ENCODE measurements at places on chromosomes 6 and 20. TPM values are rescaled to one million over a fixed set of nuclear protein-coding genes. Genes with fewer than 3 reads are reported as not detected.

DNA sequence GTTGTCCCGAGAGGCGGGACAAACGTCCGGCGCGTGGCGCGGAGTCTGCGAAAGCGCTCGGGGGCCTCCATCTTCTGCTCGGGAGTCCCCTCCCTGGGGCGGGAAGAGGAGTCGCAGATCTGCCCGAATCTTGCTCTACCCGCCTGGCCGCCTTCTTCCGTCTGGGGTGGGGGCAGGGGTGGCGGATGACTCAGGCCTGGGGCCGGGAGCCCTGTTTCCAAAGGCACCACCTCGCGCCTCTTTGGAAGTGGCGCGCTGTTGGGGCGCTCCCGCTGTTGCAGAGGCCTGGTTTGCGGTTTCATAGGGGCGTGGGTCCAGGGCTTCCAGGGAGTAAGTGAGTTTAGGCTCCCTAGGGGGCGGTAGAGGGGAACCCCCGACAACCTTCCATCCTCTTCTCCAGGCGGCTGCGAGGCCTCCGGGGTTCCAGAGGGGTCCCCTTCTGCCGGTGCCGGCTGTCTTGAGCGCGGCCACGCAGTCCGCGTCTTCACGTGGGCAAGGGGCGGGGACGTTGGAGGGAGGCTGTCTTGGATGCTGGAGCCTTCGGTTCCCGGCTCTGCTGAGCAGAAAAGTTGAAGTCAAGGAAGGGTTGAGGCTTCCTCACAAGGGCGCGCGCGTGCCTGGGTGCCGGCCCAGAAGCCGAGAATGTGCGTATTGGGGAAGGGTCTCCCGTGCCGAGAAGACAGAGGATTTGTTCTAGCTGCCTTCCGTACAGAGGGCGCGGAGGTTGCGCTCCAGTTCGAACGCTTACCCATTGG is 2.6 kb upstream of the TFAP2C start:
- no peaks in the 10 kb centered on the region for H3K36me3 ChIP-seq
- H3K4me1 ChIP-seq: no peaks in the 10 kb centered on the region
- no peak overlapping the region for H3K27ac ChIP-seq
- H3K4me3 ChIP-seq: no peak overlapping the region
- no peak for ATAC-seq

DNA sequence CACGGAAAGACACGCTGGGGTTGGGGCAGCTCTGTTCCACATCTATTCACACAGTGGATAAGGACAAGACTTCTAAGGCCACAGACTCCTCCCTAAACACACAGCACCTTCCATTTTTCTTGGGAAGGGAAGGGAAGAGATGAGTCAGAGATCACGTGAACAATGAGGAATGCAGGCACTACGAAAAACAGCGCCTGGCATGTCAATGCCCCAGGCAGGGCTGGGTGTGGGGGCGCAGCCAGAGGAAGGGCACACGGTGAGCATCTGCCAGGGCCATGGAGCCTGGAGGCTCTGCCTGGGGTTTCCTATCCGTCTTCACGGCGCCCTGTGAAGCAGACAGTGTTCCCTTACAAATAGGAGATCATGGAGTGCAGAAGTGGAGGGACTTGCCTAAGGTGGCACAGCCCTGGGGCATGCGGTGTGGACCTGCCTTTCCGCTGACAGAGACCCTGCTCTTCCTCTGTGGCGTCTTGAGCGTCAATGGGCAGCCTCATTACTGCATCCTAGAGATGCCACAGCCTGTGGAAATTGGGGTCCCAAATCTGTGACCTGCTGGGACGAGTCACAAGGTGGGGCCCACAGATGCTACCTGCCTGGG is 15.4 kb downstream of the UNC93A start:
- no peak overlapping the region for H3K27ac ChIP-seq
- no peak for ATAC-seq
- H3K36me3 ChIP-seq: no peaks in the 10 kb centered on the region
- H3K4me3 ChIP-seq: no peak overlapping the region
- H3K27me3 ChIP-seq: peaks cover 8% of the 10 kb centered on the region

DNA sequence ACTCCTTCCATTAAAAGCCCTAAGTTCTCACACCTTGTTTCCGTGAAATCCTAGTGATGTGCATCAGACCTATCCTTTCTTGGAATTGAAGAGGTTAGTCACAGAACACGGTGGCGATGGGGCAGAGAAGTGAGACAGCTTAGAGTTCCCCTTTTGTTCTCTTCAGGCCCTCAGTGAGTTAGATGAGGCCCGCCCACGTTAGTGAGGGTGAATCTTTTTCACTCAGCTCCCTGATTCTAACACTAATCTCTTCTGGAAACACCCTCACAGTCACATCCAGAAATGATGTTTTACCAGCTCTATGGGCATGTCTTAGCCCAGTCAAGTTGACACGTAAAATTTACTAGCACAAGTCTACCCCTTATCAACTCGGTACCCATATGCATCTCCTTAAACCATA is 172.7 kb upstream of the NOX3 start:
- ATAC-seq: peak; percentile 92
- peaks cover 7% of the 10 kb centered on the region for H3K27me3 ChIP-seq
- no peaks in the 10 kb centered on the region for H3K36me3 ChIP-seq
- H3K4me3 ChIP-seq: peak overlapping the region; percentile 67

DNA sequence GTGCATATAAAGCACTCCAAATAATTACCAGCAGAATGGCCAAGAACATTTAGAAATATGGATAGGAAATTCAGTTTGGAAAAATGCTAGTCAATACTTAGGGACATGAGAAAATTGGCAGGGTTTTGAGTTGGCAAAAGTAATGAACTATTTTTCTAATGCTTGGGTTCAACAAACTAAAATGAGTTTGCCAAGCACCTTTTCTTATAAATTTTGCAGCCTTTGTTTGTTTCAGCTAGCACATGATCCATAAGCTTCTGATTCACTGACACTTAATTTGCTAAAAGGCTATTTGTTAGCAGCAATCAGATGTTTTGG is 324.8 kb downstream of the QKI start:
- no peak overlapping the region for H3K4me3 ChIP-seq
- no peaks in the 10 kb centered on the region for H3K4me1 ChIP-seq
- ATAC-seq: no peak

DNA sequence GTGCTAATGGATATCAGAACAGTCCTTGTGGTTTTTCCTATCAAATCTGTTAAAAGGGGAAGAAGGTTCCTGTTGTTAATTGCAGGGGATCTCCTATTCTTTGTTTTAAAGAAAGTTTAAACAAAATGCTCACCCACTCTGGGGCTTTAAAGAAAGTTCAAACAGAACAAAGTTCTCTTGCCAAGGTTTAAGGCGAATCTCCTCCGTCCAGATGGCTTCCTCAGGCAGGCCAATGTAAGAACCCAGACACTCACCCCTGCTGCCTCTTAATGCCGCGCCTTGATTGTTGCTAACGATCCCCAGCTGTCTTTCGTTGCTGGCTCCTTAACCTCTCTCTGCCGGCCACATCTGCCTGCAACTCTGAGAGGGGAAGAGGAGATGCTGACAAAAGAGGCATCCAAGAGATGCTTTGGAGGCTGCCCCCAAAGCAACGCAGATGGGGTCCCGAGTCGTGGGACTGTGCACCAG is 235.0 kb upstream of the PRDM1 start:
- no peak for ATAC-seq
- H3K27me3 ChIP-seq: no peaks in the 10 kb centered on the region
- H3K36me3 ChIP-seq: no peaks in the 10 kb centered on the region
- H3K4me1 ChIP-seq: no peaks in the 10 kb centered on the region
- no peak overlapping the region for H3K4me3 ChIP-seq
- H3K27ac ChIP-seq: no peak overlapping the region

DNA sequence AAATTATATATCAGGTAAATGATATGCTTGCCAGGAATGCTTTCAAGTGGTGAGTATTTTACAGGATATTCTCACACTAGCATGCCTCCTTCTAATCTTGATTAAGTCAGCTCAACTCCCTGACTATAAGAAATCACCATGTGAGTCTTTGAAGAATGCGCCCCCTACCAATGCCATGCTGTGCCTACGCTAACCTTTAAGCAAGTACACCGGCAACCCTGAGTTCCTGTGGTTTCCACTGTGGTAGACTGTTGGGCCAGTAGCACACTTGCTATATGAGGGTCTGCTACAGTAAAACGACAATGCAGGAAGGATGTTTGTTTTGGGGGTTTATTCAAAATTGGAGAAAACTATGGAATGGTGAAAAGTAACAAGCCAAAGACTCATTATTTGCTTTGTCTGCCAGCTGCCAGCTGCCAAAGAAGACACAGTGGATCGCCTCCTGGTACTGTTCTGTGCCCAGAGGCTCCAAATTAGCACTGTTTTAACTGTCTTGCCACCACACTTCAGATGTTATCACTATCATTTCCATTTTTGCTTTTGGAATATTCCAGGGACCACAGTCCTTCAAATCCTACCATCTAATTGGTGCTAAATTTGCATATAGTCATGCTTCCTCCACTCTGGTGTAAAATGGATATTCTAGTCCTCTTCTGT is 333.5 kb downstream of the RNGTT start:
- H3K36me3 ChIP-seq: no peaks in the 10 kb centered on the region
- H3K27me3 ChIP-seq: no peaks in the 10 kb centered on the region
- no peak overlapping the region for H3K4me3 ChIP-seq
- no peak for ATAC-seq

- H3K4me3 ChIP-seq: no peak overlapping the region
- H3K27me3 ChIP-seq: peaks cover 5% of the 10 kb centered on the region
- H3K27ac ChIP-seq: no peak overlapping the region
- no peaks in the 10 kb centered on the region for H3K4me1 ChIP-seq
- no peaks in the 10 kb centered on the region for H3K36me3 ChIP-seq
These were observed 21.2 kb downstream of the C6orf132 start for GRCh38 chr6:42120895-42121865.

- no peaks in the 10 kb centered on the region for H3K4me1 ChIP-seq
- no peak overlapping the region for H3K27ac ChIP-seq
- no peaks in the 10 kb centered on the region for H3K27me3 ChIP-seq
These were observed 21.3 kb downstream of the ANKRD6 start for GRCh38 chr6:89454300-89454699.

GRCh38 chr6:55033016-55033546 is 141.2 kb upstream of the HCRTR2 start:
- H3K4me3 ChIP-seq: no peak overlapping the region
- H3K36me3 ChIP-seq: no peaks in the 10 kb centered on the region
- H3K27ac ChIP-seq: no peak overlapping the region
- ATAC-seq: no peak
- H3K4me1 ChIP-seq: no peaks in the 10 kb centered on the region

DNA sequence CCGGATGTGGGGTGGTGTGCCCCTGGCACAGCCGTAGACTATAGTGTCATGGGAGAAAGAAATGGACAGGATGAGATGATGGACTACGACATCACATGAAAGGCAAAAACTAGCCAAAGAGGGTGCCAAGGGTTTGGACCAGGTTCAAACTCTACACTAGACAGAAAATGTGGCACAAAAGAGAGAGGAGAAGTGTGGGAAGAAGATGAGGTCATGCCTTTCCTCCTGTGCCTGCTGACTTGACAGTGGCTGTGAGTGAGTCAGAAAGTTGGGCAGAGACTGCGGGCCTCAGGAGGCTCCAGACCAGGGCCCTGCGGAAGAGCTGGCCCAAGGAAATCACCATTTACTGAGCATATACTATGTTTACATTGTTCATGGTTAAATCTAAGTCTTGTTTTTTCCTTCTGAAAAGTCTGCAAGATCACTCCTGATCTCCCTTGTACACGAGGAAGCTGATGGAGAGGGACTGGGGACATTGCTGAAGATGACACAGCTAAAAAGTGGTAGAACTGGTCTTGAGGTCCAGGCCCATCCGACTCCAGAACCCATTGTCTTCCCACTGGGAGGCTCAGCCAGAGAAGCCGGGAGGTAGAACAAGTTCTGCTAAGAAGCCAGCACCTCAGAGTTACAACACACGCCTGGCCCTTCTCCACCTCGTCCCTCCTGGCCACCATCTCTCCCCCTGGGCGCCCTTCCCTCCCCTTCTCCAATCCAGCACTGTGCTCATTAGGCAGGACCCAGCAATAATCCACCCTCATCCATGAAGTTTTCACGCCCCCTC is 35.6 kb downstream of the CNKSR3 start:
- H3K27ac ChIP-seq: no peak overlapping the region
- no peak overlapping the region for H3K4me3 ChIP-seq
- H3K4me1 ChIP-seq: no peaks in the 10 kb centered on the region
- H3K36me3 ChIP-seq: no peaks in the 10 kb centered on the region

DNA sequence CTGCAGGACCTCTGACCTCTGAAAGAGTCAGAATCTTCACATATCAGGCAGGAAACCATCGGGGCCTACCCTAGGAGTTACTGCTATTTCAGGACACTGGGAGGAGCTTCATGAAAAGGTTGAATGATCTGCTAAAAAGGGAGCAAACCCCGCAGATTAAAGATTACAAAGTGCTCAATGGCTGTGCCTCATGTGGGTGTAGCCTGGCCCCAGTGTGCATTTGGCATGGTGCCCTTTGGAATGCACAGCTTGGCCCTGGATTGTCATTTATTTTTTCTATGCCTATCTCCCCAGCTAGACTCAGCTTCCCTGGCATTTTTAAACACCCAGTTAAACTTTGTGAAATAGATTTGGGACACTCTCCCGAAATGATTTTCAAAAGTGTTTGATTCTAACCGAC is 368.5 kb upstream of the SPTLC3 start:
- no peak for ATAC-seq
- no peaks in the 10 kb centered on the region for H3K27me3 ChIP-seq
- H3K36me3 ChIP-seq: no peaks in the 10 kb centered on the region

GRCh38 chr6:11632231-11632630 is 94.7 kb downstream of the TMEM170B start:
- H3K27me3 ChIP-seq: peaks cover 11% of the 10 kb centered on the region
- no peaks in the 10 kb centered on the region for H3K4me1 ChIP-seq
- no peak overlapping the region for H3K27ac ChIP-seq
- H3K36me3 ChIP-seq: no peaks in the 10 kb centered on the region

DNA sequence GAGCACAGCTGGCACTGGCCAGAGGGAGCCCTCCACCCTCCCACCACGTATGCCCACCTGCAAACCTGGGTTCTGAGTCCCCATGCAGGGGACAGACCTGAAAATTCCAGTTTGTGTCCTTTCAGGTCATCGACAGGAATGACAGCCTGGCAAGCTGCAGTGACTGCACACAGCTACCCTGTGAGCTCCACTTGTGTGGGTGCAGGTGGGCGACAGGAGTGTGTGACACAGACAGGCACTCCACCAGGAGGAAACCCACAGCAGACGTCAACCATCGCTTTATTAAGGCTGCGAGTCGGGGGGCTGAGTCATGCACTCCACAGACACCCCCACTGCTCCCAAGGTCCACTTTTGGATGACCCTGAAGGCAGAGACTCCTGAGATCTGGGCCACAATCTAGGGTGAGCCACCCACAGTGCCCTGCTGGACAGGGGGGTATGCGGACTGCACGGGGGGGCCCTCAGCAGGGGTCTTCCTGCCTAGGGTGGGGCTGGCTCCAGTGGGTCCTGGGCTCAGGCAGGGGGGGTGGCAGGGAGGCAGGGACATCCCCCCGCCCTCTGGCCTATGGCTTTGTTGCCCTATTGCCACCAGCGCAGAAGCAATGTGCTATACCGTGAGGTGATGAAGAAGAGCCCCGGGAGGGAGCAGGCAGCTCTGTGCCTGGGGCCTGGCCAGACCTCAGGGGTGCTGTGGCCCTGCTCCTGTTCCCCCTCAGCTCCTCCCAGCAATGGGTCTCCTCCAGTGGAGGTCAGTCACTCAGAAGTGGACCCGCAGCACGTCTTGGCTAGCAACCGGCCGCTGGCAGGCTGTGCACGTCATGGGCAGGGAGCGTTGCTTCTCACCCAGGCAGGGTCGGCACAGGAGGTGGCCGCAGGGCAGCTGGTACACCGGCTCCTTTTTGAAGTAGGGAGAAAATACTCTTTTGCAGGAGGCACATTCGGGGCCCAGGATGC is 25.1 kb upstream of the AVP start:
- H3K4me1 ChIP-seq: no peaks in the 10 kb centered on the region
- peaks cover 10% of the 10 kb centered on the region for H3K36me3 ChIP-seq

The MRPS18B gene
- 78.5 TPM for total RNA-seq

The DEF6 gene
- 133 TPM for total RNA-seq

The LST1 gene
- total RNA-seq: 8.1 TPM

The MYB gene
- 81.5 TPM for total RNA-seq

The HCRTR2 gene
- not detected for total RNA-seq

The FOXA2 gene
- not detected for total RNA-seq

The GNMT gene
- total RNA-seq: 0.30 TPM

All from activated T-helper 17 cell treated with anti-CD3 and anti-CD28 coated beads, Interleukin-2, amount 50 U/mL, for 72 hours (primary cell).